ENCODE measurements at places on chromosomes 7 and 10.

DNA sequence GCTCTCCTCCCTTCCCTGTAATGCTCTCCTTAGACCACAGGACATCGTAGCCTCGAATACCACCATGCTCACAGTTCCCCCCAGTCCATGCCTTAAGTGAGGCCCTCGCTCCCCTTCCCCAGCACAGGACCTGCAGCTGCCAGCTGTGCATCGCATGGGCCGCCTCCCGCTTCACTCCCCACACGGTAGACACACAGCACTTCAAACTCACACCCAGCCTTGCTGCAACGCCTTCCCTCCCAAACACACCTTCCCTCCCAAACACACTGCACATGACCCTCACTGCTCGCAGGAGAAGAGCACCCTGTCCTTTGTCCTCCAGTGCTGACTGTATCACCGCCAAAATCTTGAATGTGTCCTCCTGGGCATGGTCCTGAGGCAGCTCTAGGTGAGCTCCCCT, 42.6 kb downstream of the COBL start:
- H3K36me3 ChIP-seq: no peaks in the 10 kb centered on the region
- H3K4me1 ChIP-seq: no peaks in the 10 kb centered on the region

DNA sequence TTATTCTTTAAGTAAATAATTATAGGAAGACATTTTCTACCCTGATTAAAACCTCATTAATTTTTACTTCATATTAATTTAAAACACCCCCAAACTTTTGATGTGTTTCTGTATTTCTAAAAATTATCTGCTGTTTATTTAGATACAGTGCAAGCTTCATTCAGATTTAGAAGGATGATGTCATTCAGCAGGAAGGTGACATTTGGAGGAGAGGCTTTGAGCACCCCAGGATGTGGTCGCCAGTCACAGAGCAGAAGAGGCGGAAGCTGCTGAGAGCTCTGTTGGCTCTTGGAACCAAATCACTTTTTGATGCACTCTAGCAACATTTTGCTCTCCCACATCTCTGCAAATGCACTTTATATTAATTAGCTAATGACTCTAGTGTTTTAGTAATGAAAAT, 233.9 kb upstream of the CACNA2D1 start:
- H3K36me3 ChIP-seq: no peaks in the 10 kb centered on the region
- no peaks in the 10 kb centered on the region for H3K27me3 ChIP-seq
- peak; percentile 62 for DNase-seq

DNA sequence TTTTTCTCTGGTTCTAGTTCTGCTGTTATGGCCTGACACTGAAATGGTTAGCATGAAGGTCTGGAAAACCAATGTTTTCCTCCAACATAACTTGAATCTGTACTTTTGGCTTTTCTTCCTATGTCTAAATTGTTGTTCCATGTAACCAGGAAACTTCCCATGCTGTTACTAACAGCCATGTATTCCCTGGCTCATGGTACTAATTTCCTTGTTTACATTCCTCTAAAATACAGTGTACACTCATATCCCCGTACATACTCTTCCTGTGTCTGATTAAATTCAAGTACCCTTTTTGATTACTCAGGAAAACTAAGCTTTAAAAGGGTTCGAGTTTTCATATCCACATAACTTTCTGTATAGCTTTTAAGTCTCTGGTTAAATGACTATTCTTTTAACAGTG, 12.3 kb upstream of the ACSM6 start:
- no peak overlapping the region for H3K4me3 ChIP-seq
- H3K36me3 ChIP-seq: no peaks in the 10 kb centered on the region
- DNase-seq: no peak
- peaks cover 18% of the 10 kb centered on the region for H3K27me3 ChIP-seq

GRCh38 chr10:131584287-131584686, 272.8 kb upstream of the TCERG1L start:
- H3K4me1 ChIP-seq: no peaks in the 10 kb centered on the region
- H3K36me3 ChIP-seq: no peaks in the 10 kb centered on the region
- H3K4me3 ChIP-seq: no peak overlapping the region
- H3K27me3 ChIP-seq: peaks cover 5% of the 10 kb centered on the region

GRCh38 chr7:98034081-98035035, 44.4 kb upstream of the OCM2 start:
- H3K27ac ChIP-seq: no peak overlapping the region
- no peaks in the 10 kb centered on the region for H3K36me3 ChIP-seq
- no peaks in the 10 kb centered on the region for H3K4me1 ChIP-seq
- no peak for DNase-seq
- peaks cover 4% of the 10 kb centered on the region for H3K27me3 ChIP-seq
- no peak overlapping the region for H3K4me3 ChIP-seq

DNA sequence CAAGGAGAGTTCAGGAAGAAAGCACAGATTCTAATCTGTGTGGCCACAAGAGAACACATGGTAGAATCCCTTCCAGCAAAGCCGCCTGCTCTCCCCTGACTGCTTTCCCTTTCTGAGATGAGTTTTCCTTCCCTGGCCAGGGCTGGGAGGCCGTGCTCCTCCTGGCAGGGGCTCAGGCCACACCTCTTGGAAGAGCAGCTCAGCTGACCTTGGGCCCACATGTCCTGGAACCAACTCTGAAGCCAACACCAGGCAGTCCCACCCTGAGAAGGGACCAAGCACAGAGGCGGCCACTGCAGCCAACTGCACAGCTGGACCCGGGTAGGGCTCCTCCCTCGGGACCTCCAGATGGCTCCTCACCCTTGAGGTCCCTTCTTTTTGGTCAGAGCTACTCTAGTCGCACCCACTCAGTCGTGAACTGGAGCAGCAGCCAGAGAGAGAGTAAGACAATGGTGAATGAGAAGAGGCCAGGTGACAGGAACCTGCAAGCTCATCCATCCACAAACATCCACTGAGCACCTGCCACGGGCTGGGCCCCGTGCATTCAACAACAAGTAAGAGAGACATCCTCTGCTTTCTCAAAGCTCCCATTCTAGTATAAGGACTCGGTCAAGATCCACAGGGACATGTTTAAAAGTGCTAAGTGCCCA, 40.3 kb downstream of the FAM53B start:
- peaks cover 93% of the 10 kb centered on the region for H3K4me1 ChIP-seq
- H3K4me3 ChIP-seq: no peak overlapping the region
- no peaks in the 10 kb centered on the region for H3K27me3 ChIP-seq
- no peak for DNase-seq
- peaks cover 24% of the 10 kb centered on the region for H3K36me3 ChIP-seq

DNA sequence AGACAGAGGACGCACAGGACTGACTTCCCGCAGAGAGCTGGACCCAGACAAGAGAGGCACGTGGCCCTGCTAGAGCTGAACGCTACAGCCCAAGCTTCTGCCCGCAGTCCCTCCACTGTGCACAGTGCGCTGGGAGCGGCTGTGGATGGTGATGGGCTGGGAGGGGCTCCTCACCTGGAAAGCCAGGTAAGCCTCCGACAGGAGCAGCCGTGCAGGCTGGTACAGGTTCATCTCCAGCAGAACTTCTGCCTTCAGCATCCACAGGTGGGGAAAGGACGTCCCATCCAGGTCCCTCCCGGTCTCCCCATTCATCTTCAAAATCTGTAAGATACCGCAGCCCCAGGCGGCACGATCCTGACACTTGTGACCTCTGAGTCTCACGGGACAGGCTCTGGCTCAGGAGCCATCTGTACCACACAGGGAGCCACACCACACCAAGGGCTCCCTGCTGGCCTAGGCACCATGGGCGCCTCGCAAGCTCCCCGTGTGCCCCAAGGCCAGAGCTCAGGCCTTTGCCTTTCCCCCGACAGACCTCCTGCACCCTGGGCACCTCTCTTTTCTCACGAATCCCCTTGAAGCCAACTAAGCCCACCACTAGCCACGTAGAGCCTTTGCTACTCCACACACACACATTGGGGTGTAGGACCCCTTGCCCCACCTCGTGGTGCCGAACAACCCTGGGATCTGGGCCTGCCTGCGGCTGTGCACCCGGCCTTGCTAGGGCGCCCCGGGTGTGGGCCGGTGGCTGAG, 76.3 kb downstream of the CFAP46 start:
- no peak overlapping the region for H3K4me3 ChIP-seq
- H3K27ac ChIP-seq: no peak overlapping the region
- peak; percentile 2 for DNase-seq
- H3K36me3 ChIP-seq: no peaks in the 10 kb centered on the region
- peaks cover 6% of the 10 kb centered on the region for H3K27me3 ChIP-seq

- DNase-seq: no peak
- H3K4me1 ChIP-seq: no peaks in the 10 kb centered on the region
- no peaks in the 10 kb centered on the region for H3K27me3 ChIP-seq
- no peak overlapping the region for H3K4me3 ChIP-seq
Measured at GRCh38 chr10:71995887-71996575, 31.8 kb downstream of the CHST3 start.

DNA sequence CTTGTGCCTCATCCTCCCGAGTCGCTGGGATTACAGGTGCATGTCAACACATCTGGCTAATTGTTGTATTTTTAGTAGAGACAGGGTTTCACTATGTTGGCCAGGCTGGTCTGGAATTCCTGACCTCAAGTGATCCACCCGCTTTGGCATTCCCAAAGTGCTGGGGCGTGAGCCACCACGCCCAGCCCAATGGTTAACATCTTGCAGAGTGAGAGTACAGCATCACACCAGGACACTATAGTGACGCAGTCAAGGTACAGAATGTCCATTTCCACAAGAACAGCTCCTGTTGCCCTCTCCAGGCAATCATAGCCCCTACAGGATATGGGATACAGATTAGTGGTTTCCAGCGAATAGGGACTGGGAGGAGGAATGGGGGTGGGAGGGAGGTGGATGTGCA, 34.0 kb downstream of the MYO1G start:
- H3K27me3 ChIP-seq: peaks cover 2% of the 10 kb centered on the region
- no peaks in the 10 kb centered on the region for H3K4me1 ChIP-seq
- no peak overlapping the region for H3K27ac ChIP-seq

DNA sequence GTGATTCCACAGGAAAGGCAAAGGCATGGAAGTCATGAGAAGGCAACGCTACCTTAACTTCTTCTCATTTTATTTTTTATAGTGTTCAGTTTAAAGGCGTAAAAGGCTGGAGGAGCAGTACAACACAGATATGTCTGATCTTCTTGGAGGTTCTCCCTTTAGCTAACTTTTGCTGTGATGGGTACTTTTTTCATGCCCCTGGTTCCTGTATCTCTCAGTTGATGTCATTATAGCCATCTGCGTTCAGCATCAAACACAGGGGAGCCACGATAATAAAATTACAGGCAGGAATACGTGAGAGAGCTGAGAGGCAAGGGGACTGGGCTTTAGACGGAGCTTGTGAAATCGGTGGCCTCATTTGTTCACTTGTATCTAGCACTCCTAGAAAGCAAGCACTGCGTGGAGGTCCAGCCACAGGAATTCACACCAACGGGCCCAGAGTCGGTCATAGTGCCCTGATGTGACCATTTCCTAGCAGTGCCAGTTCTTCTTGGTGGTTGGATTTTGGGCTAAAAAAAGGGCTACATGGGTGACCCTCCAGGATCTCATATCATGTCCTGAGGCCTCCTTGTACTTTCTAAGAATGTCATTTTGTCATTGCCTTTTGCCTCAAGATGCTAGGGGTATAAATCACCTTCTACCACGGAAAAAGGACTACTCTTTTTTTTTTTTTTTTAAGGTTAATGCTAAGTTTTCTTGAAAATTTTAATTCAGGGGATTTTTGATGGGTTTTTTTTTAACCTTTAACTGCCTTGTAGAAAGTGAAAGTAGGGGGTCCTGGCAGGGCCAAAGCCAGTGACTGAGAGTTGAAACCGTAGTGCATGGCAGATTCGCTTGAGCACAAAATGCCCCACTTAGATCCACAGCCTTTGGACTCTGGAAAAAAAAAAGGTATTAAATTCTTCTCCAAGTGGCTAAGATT, 191.5 kb downstream of the CELF2 start:
- H3K27ac ChIP-seq: peak overlapping the region; percentile 97
- DNase-seq: peak; percentile 71
- no peaks in the 10 kb centered on the region for H3K27me3 ChIP-seq
- peaks cover 73% of the 10 kb centered on the region for H3K36me3 ChIP-seq
- H3K4me1 ChIP-seq: peaks cover 99% of the 10 kb centered on the region

GRCh38 chr7:75696263-75697037, 42.3 kb downstream of the HIP1 start:
- no peaks in the 10 kb centered on the region for H3K4me1 ChIP-seq
- H3K27me3 ChIP-seq: peaks cover 2% of the 10 kb centered on the region
- no peak for DNase-seq
- no peaks in the 10 kb centered on the region for H3K36me3 ChIP-seq
- H3K27ac ChIP-seq: no peak overlapping the region
- H3K4me3 ChIP-seq: no peak overlapping the region

DNA sequence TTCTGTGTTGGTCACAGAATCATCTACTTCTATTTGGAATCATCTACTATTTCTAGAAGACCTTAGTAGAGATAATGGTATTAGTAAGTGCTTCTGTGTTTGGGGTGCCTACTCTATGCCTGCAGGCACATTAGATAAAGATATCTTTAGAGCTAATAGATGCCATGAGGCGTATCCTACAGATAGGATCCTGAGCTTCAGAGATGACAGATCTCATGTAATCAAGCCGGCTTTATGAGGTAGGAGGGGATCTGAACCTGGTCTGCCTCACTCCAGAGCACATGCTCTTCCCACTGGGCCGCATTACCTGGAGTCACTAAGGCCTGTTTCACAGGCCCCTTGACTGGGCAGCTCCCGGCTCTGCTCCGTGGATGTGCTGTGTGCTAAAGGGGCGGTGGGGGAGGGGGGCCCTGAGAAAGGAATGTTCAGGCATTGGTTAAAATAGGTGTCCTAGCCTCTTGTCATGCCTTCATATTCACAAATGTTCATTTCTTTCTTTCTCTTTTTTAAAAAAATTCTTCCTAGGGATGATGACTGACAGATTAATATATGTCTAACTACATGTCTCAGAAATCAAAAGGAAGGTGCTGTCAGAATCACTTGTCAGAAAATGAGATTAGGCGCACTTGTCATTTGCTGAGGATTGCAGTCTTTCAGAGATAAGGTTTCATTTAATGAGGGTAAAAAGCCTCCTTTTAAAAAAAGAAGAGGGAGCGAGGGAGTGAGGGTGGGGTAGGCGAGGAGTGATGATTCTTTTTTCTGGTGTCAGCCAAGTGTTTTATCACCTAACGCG, 458.0 kb upstream of the GALNT17 start:
- peaks cover 12% of the 10 kb centered on the region for H3K4me1 ChIP-seq
- H3K27ac ChIP-seq: no peak overlapping the region
- peaks cover 15% of the 10 kb centered on the region for H3K27me3 ChIP-seq
- no peaks in the 10 kb centered on the region for H3K36me3 ChIP-seq
- no peak overlapping the region for H3K4me3 ChIP-seq

- no peak overlapping the region for H3K4me3 ChIP-seq
- no peaks in the 10 kb centered on the region for H3K36me3 ChIP-seq
Measured at GRCh38 chr7:71665716-71666115, 533.8 kb downstream of the GALNT17 start.

DNA sequence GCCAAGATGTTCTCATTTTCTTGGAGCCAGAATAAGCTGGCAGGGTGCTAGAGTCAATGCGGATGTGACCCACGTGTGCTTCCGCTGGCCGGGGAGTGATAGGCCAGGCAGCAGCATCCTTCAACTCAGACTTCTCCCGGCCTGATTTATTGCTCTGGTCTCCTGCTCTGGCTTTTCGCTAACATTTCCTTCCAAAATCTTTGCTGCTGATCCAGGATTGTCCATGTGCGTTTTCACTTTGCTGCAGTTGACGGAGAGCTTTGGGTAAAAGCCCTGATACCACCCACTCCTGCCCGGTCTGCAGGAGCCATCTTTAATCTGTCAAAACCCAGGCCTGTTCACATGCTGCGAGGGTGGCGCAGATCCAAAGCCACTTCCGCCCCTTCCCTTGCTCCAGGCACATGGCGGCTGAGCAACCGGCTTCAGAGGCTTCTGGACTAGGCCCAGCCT, 106.8 kb downstream of the CYP26A1 start:
- H3K36me3 ChIP-seq: no peaks in the 10 kb centered on the region
- DNase-seq: no peak
- no peak overlapping the region for H3K27ac ChIP-seq
- H3K4me1 ChIP-seq: no peaks in the 10 kb centered on the region
- no peak overlapping the region for H3K4me3 ChIP-seq
- H3K27me3 ChIP-seq: peaks cover 2% of the 10 kb centered on the region

- H3K4me3 ChIP-seq: no peak overlapping the region
- H3K27me3 ChIP-seq: no peaks in the 10 kb centered on the region
- no peak overlapping the region for H3K27ac ChIP-seq
- peaks cover under 1% of the 10 kb centered on the region for H3K4me1 ChIP-seq
Measured at GRCh38 chr7:2224491-2224928, 8.2 kb downstream of the MAD1L1 start.

Measured in activated CD4-positive, alpha-beta T cell treated with anti-CD3 and anti-CD28 coated beads for 36 hours (primary cell).